Activated CD4-positive, alpha-beta memory T cell treated with anti-CD3 and anti-CD28 coated beads for 36 hours (primary cell): ENCODE measurements at places on chromosomes 13 and 19. TPM values are rescaled to one million over a fixed set of nuclear protein-coding genes. Genes with fewer than 3 reads are reported as not detected.
A peak's percentile ranks its signal among the peaks of the same experiment; 100 is the strongest.

The FBN3 gene
- total RNA-seq = not detected

GRCh38 chr19:13996928-13997630 lies 9.0 kb downstream of the RFX1 start:
- DNase-seq = no peak
- no peak overlapping the region for H3K27ac ChIP-seq
- H3K36me3 ChIP-seq = peaks cover 17% of the 10 kb centered on the region
- no peak overlapping the region for H3K4me3 ChIP-seq
- H3K27me3 ChIP-seq = no peaks in the 10 kb centered on the region
- peaks cover 12% of the 10 kb centered on the region for H3K4me1 ChIP-seq

GRCh38 chr19:39795001-39795400 lies 16.3 kb downstream of the LEUTX start:
- H3K4me3 ChIP-seq = no peak overlapping the region
- H3K36me3 ChIP-seq = no peaks in the 10 kb centered on the region
- H3K27ac ChIP-seq = no peak overlapping the region
- peak; percentile 27 for DNase-seq
- H3K27me3 ChIP-seq = peaks cover 2% of the 10 kb centered on the region

GRCh38 chr19:15166700-15167099 lies 34.1 kb downstream of the NOTCH3 start:
- H3K4me1 ChIP-seq = no peaks in the 10 kb centered on the region
- no peaks in the 10 kb centered on the region for H3K36me3 ChIP-seq
- H3K27ac ChIP-seq = no peak overlapping the region
- no peaks in the 10 kb centered on the region for H3K27me3 ChIP-seq

- H3K36me3 ChIP-seq = no peaks in the 10 kb centered on the region
- H3K27me3 ChIP-seq = no peaks in the 10 kb centered on the region
- no peak for DNase-seq
- no peaks in the 10 kb centered on the region for H3K4me1 ChIP-seq
- H3K4me3 ChIP-seq = no peak overlapping the region
These were observed 223.4 kb upstream of the HTR2A start for GRCh38 chr13:47120282-47120681.

The ZNF573 gene
- total RNA-seq = 7.8 TPM

GRCh38 chr13:110680852-110681251 lies 25.1 kb downstream of the CARS2 start:
- H3K4me3 ChIP-seq = no peak overlapping the region
- peaks cover 17% of the 10 kb centered on the region for H3K4me1 ChIP-seq
- H3K27me3 ChIP-seq = no peaks in the 10 kb centered on the region

DNA sequence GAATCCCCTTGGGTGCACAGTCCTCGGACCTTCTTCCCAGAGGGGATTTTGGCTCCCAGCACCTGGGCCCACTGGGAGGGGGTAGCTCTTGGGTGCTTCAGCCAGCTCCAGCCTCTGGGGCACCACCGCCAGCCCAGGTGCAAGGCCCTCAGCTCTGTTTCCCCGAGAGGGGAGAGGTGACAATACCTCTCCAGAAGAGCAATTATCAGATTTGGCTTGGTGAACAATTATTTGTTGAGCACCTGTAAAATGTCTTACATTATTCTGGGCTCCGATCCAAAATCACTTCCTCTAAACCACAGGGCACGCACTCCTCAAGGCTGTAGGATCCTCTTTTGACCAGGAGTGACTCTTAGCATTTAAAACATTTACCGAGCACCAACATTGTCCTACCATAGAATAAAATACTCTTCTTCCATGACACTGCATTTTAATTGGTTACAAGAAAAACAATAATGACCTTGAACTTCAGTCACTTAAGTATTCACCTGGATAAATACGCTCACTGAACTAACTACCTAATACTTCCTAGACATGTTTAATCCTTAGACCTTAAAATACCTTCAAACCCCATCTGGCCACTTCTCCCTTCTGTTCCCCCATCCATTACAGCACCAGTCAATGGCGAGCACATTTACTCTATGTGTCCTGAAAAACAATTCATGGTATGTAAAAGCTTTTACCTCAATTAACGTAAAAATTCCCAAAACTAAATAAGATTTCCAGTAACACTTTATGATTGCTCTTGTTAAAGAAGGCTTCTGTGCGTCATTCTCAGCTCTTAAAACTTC lies 54.8 kb downstream of the ABCC4 start:
- no peak overlapping the region for H3K4me3 ChIP-seq
- no peaks in the 10 kb centered on the region for H3K27me3 ChIP-seq
- peaks cover 25% of the 10 kb centered on the region for H3K36me3 ChIP-seq
- no peak overlapping the region for H3K27ac ChIP-seq
- DNase-seq = no peak

The TUBB4A gene
- total RNA-seq = 11.2 TPM

DNA sequence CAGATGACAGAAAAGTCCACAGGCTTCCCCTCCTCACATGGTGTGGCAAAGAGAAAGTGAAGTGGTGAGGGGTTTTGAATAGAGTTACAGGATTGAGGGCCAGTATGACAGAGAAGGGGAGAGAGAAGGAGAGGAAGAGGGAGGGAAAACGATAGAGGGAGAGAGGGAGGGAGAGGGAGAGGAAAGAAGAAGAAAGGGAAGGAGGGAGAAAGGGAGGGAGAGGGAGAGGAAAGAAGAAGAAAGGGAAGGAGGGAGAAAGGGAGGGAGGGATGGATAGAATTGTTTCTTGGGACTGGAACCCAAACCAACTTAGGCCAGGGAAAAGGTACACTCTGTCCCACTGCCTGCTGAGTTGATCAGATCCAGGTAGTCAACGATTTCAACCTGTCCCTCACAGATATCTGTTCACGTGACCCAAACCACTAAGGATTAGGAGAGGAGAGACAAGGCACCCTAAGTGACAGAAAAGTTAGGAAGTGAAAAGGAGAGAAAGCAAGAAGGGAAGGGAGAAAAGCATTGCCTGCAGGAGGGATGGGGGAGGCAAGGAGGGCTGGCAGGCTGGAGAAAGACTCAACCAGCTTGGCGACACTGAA lies 8.1 kb upstream of the IGFL3 start:
- no peak overlapping the region for H3K4me3 ChIP-seq
- H3K27ac ChIP-seq = no peak overlapping the region
- H3K27me3 ChIP-seq = peaks cover 51% of the 10 kb centered on the region
- no peaks in the 10 kb centered on the region for H3K4me1 ChIP-seq
- DNase-seq = no peak

DNA sequence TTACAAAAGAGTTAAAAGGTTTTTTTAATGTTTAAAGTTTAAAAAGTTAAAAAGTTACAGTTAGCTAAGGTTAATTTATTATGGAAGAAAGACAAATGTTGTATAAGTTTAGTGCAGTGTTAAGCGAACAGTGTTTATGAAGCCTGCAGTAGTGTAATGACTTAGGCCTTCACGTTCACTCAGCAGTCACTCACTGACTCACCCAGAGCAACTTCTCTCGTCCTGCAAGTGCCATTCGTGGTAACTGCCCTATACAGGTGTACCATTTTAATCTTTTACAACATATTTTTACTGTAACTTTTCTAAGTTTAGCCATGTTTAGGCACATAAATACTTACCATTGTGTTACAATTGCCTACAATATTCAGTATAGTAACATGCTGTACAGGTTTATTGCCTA lies 398.2 kb upstream of the NBEA start:
- H3K27ac ChIP-seq = no peak overlapping the region
- no peaks in the 10 kb centered on the region for H3K36me3 ChIP-seq
- no peak overlapping the region for H3K4me3 ChIP-seq

DNA sequence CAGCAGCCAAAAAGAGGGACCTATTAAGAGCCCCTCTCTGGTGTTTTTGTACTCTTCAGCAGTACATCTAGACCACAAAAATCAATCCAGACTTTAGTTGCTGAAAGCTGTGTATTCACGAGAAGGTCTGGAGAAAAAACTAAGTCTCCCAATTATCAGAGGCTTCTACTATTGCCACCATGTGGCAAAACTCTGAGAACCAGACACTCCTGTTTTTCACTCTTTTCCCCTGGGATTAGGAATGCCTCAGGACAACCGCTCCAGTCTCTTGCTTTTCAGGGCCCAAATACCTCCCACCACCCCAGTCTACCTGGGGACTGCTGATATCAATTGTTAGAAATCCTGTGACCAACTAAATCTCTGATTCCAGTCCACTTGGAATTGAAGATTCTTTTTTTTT lies 30.1 kb upstream of the OBI1 start:
- H3K27me3 ChIP-seq = peaks cover 10% of the 10 kb centered on the region
- H3K27ac ChIP-seq = no peak overlapping the region
- H3K4me1 ChIP-seq = no peaks in the 10 kb centered on the region
- no peak for DNase-seq

The SERPINE3 gene
- not detected for total RNA-seq

The RXFP2 gene
- not detected for total RNA-seq

- H3K27ac ChIP-seq = no peak overlapping the region
- H3K4me3 ChIP-seq = no peak overlapping the region
- peaks cover 24% of the 10 kb centered on the region for H3K4me1 ChIP-seq
- H3K27me3 ChIP-seq = peaks cover 8% of the 10 kb centered on the region
These were observed 5.8 kb upstream of the PEAK3 start for GRCh38 chr19:2287585-2288337.

The ZNF681 gene
- 3.9 TPM for total RNA-seq

The SERTM1 gene
- total RNA-seq = not detected

DNA sequence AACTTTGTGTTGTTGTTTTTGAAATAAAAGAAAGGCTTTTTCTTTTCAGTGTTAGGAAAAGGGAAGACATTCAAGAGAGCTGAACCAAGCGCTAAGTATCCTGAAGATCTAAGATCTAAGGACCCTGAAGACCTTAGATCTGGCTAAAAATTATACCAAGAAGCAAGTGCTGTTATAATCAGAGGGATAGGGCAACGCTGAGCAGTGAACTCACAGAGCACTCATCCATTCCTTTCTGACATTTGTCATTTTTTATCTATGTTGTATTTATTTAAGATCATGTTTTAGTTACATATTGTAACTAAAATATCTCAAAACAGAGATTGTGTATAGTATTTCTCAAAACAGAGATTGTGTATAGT lies 60.5 kb upstream of the FAM216B start:
- no peak overlapping the region for H3K27ac ChIP-seq
- H3K27me3 ChIP-seq = peaks cover 14% of the 10 kb centered on the region
- DNase-seq = no peak
- H3K36me3 ChIP-seq = no peaks in the 10 kb centered on the region

The FPR3 gene
- total RNA-seq = not detected

- H3K4me3 ChIP-seq = peak overlapping the region; percentile 93
- H3K27ac ChIP-seq = peak overlapping the region; percentile 87
- DNase-seq = no peak
- no peaks in the 10 kb centered on the region for H3K27me3 ChIP-seq
- H3K36me3 ChIP-seq = no peaks in the 10 kb centered on the region
These were observed 1.1 kb upstream of the ITM2B start for GRCh38 chr13:48231933-48232332.

- H3K27ac ChIP-seq = no peak overlapping the region
- H3K4me1 ChIP-seq = peaks cover 13% of the 10 kb centered on the region
- peaks cover 19% of the 10 kb centered on the region for H3K27me3 ChIP-seq
- no peaks in the 10 kb centered on the region for H3K36me3 ChIP-seq
These were observed 7.4 kb downstream of the DMKN start for GRCh38 chr19:35506011-35506410.

DNA sequence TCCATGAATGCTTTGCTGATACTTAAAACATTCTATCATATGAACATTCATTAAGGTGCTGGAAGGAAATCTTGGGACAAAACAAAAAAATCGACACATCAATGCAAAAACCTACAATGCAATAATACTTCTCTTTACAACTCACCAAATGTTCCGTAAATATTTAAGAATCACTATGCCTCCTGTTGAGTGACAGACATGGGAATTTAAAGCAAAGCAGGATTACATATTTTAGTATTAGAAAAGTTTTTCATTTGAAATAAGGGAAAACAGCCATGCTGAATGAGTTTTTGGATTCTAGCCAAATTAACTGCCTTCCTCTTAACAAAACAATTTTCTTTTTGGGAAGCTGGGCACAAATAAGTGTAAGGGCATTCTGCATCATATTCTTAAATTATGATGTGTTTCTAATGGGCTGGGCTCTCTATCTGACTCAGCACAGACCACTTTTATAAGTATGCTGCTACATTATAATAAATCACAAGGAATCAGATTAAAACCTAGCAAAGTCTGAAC lies 93.7 kb downstream of the RBM26 start:
- H3K27ac ChIP-seq = peak overlapping the region; percentile 8
- no peak for DNase-seq
- no peaks in the 10 kb centered on the region for H3K4me1 ChIP-seq
- H3K4me3 ChIP-seq = no peak overlapping the region
- peaks cover 5% of the 10 kb centered on the region for H3K36me3 ChIP-seq

GRCh38 chr19:40928850-40929249 lies 46.8 kb upstream of the CYP2A7 start:
- no peak overlapping the region for H3K4me3 ChIP-seq
- peaks cover 2% of the 10 kb centered on the region for H3K27me3 ChIP-seq
- H3K4me1 ChIP-seq = no peaks in the 10 kb centered on the region
- H3K27ac ChIP-seq = no peak overlapping the region
- no peak for DNase-seq
- H3K36me3 ChIP-seq = no peaks in the 10 kb centered on the region

The EFNA2 gene
- total RNA-seq = not detected

DNA sequence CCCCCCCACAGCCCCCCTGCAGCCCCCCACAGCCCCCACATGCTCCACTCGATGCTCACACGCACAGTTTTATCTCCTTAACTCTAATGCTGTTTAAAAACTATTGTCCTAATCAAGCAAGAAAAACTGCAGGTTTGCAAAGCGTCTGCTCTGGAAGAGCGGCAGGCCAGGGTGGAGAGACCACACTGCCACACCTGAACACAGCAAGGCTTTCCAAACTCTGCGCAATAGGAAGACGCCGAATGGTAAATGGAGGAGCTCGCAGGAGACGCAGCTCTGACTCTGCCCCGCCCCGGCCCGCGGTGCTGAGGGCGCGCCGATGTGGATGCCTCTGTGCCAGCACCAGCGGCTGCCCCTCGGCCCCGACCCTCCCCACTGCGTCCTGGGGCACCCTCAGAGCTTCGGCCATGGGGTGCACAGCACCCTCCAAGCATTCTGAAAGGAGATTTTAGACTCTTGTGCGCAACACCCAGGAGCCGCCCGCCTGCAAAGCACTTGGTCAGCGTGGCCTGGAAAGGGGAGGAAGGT lies 32.4 kb downstream of the RASA3 start:
- H3K4me1 ChIP-seq = peaks cover 69% of the 10 kb centered on the region
- no peak for DNase-seq
- H3K27ac ChIP-seq = peak overlapping the region; percentile 79
- H3K36me3 ChIP-seq = peaks cover 26% of the 10 kb centered on the region
- no peaks in the 10 kb centered on the region for H3K27me3 ChIP-seq

The KANK3 gene
- total RNA-seq = 2.9 TPM

DNA sequence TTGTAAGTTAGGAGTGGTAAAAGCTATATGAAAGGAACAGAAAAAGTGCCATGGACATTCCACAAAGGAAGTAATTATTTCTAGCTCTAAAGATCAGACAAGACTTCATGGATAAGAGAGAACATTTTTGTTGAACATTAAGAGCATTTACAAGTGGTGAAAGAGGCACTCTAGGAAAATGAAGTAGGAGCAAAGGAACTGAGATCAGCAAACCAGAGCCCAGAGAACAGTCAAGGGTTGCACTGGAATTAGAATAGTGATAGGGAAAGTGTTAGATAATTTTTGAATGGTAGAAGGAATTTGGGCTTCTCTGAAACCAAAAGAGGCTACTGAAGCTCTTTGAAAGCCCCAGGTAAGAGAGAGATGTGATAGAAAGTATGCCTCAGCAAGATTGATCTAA lies 94.1 kb downstream of the COG6 start:
- H3K27ac ChIP-seq = no peak overlapping the region
- peaks cover 3% of the 10 kb centered on the region for H3K36me3 ChIP-seq
- H3K4me1 ChIP-seq = no peaks in the 10 kb centered on the region
- no peak overlapping the region for H3K4me3 ChIP-seq
- no peak for DNase-seq
- no peaks in the 10 kb centered on the region for H3K27me3 ChIP-seq

The CYP2A6 gene
- total RNA-seq = not detected

- no peaks in the 10 kb centered on the region for H3K4me1 ChIP-seq
- H3K27ac ChIP-seq = no peak overlapping the region
- no peak overlapping the region for H3K4me3 ChIP-seq
- H3K27me3 ChIP-seq = no peaks in the 10 kb centered on the region
- no peaks in the 10 kb centered on the region for H3K36me3 ChIP-seq
These were observed 551.9 kb upstream of the SLC10A2 start for GRCh38 chr13:103618151-103618550.
